ENCODE measurements at places on chromosomes 5 and 9.

DNA sequence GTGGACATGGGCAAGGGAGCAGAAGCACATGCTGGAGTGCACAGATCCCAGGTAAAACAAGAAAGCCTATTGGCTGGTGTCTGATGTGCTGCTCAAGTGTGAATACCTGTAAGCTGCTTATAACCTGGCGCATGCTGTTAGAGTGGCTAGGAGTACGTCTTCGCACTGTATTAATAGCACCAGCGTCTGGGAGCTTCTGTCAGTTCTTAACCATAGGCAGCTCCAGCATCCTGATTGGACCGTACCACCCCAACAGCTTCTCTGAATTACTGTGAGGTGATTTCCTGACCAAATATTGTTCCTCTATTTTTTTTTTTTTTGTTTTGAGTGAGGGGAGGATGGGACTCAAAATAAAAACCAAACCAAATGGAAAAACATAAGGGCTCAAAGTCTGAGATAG lies 987.6 kb downstream of the PTPRD start:
- no peak for DNase-seq

DNA sequence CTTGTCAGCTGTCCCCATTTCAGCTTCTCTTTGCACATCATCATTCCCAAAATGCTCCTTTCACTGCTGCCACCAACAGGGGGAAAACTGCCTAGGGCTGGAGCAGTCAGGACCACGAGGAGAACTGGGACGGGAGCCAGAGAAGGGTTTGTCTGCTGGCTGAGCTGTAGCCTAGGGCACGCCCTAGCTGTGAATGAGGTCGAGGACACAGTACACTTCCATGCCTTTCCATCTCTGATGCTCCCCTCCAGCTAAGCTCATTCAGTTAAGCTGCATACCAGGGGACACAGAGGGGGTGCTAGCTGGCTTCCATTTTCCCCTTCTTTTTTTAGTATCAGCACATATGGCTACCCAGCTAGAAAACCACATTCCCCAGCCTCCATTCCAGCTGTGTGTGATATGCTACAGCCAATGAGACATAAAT lies 64.7 kb downstream of the STK10 start:
- DNase-seq, result peak; percentile 48

DNA sequence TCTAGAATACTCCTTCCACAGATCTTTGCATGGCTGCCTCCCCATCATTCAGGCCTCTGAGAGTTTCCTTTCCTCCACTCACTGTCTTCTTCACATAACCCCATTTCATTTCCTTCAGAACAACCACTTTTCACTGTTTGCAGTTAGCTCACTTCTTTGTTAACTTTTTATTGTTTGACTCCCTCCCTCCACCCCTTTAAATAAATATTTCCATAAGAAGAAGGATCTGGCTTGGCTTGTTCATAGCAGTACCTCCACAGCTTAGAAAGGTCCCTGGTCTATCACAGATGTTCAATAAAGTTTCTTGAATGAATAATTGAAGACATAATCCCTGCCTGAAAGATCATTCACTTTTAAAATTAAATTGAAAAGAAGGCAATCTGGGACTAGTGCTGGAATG lies 661.6 kb downstream of the ACTL7B start:
- no peak for DNase-seq

DNA sequence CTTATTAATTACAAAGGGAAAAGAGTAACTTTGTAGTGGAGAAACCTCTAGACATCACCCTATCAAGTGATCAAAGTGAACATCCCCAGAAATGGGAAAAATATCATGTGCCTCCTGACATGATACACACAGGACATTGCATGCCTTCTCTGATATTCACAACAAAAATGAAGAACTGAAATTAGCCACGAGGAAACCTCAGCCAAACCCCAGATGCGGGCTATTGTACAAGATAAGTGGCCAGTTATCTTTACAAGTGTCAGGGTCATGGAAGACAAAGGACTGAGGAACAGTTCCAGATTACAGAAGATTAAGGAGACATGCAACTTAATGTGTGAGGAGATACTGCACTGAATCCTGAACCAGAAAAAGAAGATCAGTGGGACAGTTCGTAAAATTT lies 23.8 kb upstream of the NPM1 start:
- no peak for DNase-seq

DNA sequence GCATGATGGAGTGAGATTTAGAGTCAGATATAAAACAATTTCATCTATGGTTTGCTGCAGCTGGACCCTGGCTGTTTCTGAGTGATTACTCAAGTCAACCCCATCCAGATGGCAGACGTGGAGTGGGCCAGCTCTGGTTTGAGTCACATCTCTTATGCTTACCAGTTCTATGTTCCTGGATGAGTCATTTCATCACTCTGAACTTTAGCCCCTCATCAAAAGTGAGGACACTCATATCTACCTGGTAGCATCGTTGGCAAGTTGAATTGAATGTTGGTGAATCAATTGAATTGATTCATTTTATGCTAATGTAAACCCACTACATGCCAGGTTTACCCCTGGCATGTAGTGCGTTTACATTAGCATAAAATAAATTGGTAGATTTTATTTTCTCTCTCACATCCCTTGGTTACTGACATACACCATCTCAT lies 176.4 kb downstream of the FGF18 start:
- peak; percentile 62 for DNase-seq

DNA sequence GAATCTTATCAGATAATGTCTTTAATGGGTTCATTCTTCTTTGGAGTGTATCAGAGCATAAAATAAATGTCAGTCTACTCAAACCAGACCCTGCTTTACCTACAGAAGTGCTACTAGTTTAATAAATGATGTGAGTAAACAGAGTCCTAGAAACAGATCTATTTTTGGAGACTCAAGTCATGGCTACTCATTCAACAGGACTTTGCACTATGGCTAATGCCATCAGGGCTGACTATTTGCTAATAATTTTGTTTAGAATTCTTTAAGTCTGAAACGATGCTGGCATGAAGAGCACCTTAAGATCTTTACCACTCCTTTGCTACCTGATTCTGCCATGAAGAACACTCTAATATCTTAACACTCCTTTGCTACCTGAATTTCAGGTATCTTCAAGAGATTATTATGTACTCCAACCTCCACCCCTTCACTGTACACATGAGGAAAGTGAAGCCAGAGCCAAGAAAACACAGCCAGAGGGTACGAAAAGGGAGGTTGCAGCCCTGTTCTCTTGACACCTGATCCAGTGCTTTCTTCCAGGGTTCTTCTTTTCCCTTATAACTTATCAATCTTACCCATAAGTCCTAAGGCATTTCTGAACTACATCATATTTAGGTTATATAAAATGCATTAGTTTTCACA lies 62.4 kb downstream of the ZNF608 start:
- DNase-seq, result no peak

- DNase-seq, result no peak
These were observed 38.0 kb upstream of the TCERG1 start for GRCh38 chr5:146409054-146409671.

DNA sequence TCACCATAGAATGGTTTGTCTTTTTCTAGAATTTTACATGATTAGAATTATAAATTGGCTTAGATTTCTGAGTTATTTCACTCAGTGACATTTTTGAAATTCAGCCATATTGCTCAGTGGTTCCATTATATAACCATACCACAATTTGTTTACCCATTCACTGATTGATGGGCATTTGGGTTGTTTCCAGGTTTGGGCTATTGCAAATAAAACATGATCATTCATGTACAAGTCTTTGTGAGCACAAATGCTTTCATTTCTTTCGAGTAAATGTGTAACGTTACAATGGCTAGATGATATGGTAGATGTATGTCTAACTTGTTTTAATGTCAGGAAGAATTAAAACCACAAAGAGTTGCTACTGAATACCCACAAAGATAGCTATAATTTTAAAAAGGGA lies 279.9 kb upstream of the TARS1 start:
- no peak for DNase-seq

DNA sequence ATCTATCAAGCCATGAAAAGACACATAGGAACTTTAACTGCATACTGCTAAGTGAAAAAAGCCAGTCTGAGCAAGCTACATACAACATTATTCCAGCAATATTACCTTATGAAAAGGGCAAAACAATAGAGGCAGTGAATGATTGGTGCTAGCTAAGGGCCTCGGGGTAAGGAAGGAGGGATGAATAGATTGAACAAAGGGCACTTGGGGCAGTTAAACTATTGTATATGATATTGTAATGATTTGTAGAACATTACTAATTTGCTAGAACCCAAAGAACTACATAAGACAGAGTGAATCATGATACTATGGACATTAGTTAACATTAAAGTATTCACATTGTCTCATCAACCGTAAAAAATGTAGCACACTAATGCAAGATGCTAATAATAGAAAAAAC lies 218.3 kb downstream of the FBXO4 start:
- no peak for DNase-seq

GRCh38 chr5:1152156-1152555 lies 40.3 kb upstream of the SLC12A7 start:
- DNase-seq, result no peak
